ENCODE measurements at places on chromosomes 2 and 18.

DNA sequence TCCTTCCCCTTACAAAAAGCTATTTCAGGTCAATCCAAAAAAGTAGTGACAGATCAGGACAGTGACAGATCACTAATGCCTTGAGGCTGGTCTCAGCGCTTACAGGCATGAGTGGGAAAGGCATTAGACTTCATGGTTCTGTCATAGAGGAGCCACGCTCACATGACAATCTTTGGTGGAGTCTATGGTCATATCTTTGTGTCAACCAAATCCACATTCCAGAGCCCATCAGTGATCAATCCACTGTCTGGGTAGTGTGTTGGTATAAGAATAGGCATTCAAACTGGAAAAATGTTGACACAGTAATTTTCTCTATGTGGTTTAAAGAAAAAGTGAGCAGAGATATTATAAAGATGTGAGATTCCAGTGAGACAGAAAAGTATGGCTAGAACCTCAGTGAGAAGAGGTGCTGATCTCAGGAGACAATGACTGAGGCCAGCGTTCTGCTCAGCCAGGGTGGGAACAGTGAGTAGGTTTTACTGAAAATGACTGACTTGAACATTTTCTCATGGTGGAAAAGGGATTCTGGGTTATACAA is 215.0 kb downstream of the IRS1 start:
- DNase-seq = no peak

GRCh38 chr2:151918308-151918707 is 90.1 kb upstream of the ARL5A start:
- DNase-seq = no peak

GRCh38 chr2:125634662-125635061 is 1021.3 kb upstream of the GYPC start:
- DNase-seq = no peak

GRCh38 chr2:2452961-2453360 is 121.9 kb upstream of the MYT1L start:
- no peak for DNase-seq

GRCh38 chr2:74373221-74373676 is 6.9 kb downstream of the DCTN1 start:
- DNase-seq = no peak

Measured in activated T-cell treated with anti-CD3 and anti-CD28 coated beads for 4 hours (primary cell).